ENCODE measurements at places on chromosomes 3 and 15. TPM values are rescaled to one million over a fixed set of nuclear protein-coding genes. Genes with fewer than 3 reads are reported as not detected.

NEDD4 gene
- polyA plus RNA-seq, result 15.2 TPM

SCN10A gene
- not detected for polyA plus RNA-seq

TMEM207 gene
- 17.6 TPM for polyA plus RNA-seq

CAND2 gene
- 7.0 TPM for polyA plus RNA-seq

TNFSF10 gene
- 70.4 TPM for polyA plus RNA-seq

ADAMTSL3 gene
- 3.5 TPM for polyA plus RNA-seq

MYO5A gene
- polyA plus RNA-seq, result 7.9 TPM

SEMA6D gene
- polyA plus RNA-seq, result 31.9 TPM

GOLGA6L10 gene
- polyA plus RNA-seq, result 3.7 TPM

CYFIP1 gene
- 92.1 TPM for polyA plus RNA-seq

TBC1D23 gene
- 38.0 TPM for polyA plus RNA-seq

JMJD7 gene
- polyA plus RNA-seq, result 9.4 TPM

PLSCR5 gene
- polyA plus RNA-seq, result not detected

LTK gene
- polyA plus RNA-seq, result 1.4 TPM

AADACL2 gene
- polyA plus RNA-seq, result not detected

CCDC14 gene
- 148 TPM for polyA plus RNA-seq

ST8SIA2 gene
- polyA plus RNA-seq, result 6.0 TPM

TM4SF4 gene
- polyA plus RNA-seq, result 3.5 TPM

PLSCR4 gene
- 15.7 TPM for polyA plus RNA-seq

PPP1R14D gene
- polyA plus RNA-seq, result 0.47 TPM

TM2D3 gene
- 74.1 TPM for polyA plus RNA-seq

EPHA3 gene
- 6.4 TPM for polyA plus RNA-seq

SLC24A5 gene
- polyA plus RNA-seq, result 0.61 TPM
